Right lobe of liver (tissue), 6 donors: ENCODE measurements at places on chromosomes 12 and 14. TPM values are rescaled to one million over a fixed set of nuclear protein-coding genes. Genes with fewer than 3 reads are reported as not detected.

Gene AKAP6
- 6.7 TPM for total RNA-seq

DNA sequence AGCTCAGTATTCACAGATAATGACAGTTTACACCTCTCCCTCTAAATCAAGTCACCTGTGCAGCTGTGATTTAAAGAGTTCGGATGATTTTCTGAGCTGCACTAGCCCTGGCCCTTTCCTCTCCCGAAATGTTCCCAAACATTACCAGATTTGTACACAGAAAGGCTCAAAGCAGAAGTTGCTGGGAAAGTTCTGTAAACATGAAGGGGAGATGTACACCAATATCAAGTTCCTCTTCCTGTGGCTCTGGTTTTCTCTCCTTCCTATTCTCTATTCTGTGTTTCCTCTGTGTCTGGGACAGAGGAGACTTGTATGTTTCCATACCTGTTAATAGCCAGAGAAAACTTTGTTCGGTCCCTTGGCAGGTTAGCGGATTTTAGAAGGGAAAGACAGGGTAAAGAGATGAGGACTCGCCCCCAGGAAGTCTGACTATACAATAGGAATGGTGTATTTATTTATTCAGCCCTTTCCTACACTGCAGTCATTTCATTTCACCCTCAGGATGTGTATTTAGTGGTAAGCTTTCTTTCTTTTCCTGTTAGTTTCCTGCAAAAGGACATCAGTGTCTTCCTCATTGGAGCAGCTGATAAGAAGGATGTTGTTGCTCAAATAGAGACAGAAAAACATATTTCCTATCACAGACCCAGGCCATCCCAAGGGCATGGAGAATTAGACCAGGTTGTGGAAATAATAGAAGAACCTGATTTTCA lies 7.6 kb upstream of the NUMB start:
- DNase-seq = no peak

- DNase-seq = no peak
Observed at GRCh38 chr14:101843665-101844064, 82.2 kb downstream of the PPP2R5C start.

DNA sequence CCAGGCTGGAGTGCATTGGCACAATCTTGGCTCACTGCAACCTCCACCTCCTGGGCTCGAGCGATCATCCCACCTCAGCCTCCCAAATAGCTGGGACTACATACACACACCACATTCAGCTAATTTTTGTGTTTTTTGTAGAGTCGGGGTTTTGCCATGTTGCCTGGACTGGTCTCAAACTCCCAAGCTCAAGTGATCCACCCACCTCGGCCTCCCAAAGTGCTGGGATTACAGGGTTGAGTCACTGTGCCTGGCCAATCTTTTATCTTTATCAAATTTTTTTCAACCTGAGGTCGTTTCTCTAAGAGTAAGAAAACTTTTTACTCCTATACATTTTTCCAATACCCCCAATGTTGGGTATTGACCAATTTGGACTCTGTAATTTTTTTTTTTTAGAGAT lies 40.0 kb upstream of the NAP1L1 start:
- no peak for DNase-seq

GRCh38 chr12:96091833-96092232 lies 56.4 kb upstream of the LTA4H start:
- DNase-seq = no peak
